ENCODE measurements at places on chromosomes 6 and 20. TPM values are rescaled to one million over a fixed set of nuclear protein-coding genes. Genes with fewer than 3 reads are reported as not detected.

DNA sequence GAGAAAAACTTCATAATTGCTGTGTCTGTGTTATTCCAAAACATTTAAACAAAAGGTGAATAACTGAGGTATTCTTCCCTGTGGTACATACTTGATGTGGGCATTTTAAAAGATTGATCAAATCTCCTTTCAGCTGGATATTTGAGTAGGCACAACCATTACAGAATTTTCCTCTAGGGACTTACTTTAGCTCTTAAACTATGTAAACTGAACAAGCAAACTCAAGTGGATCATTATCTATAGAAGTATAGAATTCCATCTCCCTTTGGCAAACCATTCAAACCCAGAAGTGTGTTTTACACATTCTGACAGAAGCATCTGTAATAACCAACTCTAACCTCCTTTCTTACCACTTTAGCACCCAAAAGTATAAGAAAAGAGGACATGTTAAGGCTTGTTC lies 241.4 kb downstream of the ESR1 start:
- DNase-seq: no peak

DNA sequence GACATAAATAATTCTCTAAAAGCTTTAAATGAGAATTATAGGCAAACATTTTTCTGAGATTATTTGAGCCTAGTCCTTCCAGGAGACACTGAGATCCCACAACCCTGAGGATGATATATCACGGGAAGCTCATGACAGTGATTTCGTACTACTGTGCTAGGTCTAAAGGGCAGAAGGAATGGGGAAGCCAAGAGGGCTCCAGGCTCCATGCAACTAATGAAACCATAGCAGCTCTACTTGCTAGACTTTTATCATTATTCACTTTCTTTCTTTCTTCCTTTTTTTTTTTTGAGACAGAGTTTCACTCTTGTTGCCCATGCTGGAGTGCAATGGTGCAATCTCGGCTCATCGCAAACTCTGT lies 57.3 kb upstream of the SGK1 start:
- no peak for DNase-seq

DNA sequence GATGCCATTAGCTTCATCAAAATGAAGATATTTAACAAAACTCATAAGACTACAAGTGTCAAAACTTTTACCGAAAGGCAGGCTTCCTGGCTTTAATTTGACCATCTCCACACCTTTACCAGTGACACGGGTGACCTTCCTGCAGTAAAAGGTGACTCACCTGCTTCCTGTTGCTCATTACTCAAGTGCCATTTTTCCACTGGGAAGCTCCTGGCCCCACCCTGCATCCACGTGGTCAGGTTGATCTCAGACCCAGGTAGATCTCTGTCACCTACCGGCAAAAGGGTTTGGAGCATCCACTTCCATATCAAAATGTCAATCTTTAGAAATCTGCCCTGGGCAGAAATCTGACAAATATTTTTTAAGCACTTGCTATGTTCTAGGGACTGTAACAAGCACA lies 31.9 kb upstream of the CDH4 start:
- DNase-seq: no peak

GRCh38 chr20:21725892-21726291 lies 20.4 kb downstream of the PAX1 start:
- DNase-seq: no peak

DNA sequence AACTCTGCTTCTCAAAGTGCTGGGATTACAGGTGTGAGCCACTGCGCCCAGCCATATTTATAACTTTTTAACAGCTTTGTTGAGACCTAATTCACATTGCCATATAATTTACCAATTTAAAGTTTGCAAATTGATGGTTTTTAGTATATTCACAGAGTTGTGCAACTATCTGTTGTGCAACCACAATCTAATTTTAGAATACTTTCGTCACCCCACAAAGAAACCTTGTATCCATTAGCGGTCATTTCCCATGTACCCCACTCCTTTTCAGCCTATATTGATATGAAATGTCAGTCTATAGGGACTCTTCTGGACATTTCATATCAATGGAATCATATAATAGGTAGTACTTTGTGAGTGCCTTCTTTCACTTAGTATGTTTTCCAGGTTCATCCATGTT lies 55.8 kb downstream of the FOXO3 start:
- DNase-seq: no peak

GRCh38 chr6:75530696-75531095 lies 37.1 kb upstream of the FILIP1 start:
- DNase-seq: no peak

OTOR gene
- total RNA-seq: 0.47 TPM

GRCh38 chr6:29943053-29943966 lies 978 bp downstream of the HLA-A start:
- DNase-seq: no peak

- no peak for DNase-seq
These were observed 631.4 kb downstream of the CDH26 start for GRCh38 chr20:60589623-60590022.

LRP11 gene
- total RNA-seq: 35.2 TPM

AKIRIN2 gene
- total RNA-seq: 68.8 TPM

GRCh38 chr6:13101409-13101808 lies 226.9 kb downstream of the TBC1D7 start:
- no peak for DNase-seq

LY6G5C gene
- total RNA-seq: 3.1 TPM

DNA sequence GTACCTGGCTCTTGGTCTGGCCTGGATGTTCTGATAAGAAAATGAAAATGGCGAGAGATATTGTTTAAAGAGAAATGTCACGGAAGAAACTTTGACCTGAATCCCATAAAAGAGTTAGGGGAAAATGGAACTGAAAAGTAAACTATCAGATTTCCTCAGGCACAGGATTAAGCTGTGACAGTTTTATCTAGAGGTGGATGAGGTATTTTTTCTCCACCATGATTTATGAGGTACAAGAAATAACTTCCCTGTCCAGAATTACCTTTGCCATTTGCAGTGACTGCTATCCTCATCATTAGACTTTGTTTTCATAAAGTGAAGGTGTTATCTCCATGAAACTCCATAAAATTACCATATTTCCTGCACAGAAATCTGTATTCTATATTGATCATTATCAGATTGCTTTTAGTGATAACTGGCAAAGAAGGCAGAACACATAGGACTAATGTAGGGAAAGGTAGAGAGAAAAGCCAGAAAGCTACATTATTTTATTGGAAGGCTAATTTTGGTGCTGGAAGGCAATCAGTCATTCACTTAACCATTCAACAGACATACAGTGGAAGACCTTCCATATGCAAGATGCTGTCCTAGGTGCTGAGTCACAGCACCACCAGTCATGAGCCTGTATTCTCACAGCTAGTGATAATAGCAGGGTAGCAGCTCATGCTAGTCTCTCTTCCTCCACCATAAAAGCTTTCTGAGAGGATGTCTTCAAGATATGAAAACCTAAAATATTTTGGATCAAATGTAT lies 427.3 kb upstream of the CITED2 start:
- DNase-seq: no peak

- no peak for DNase-seq
These were observed 145.1 kb downstream of the SAMD5 start for GRCh38 chr6:147653631-147654030.

MMP24 gene
- total RNA-seq: 76.1 TPM

GRCh38 chr6:125008957-125009356 lies 46.7 kb downstream of the RNF217 start:
- no peak for DNase-seq

ENPP5 gene
- 4.7 TPM for total RNA-seq

GRCh38 chr20:1987826-1988225 lies 6.0 kb downstream of the PDYN start:
- DNase-seq: no peak

F13A1 gene
- 8.4 TPM for total RNA-seq

DNA sequence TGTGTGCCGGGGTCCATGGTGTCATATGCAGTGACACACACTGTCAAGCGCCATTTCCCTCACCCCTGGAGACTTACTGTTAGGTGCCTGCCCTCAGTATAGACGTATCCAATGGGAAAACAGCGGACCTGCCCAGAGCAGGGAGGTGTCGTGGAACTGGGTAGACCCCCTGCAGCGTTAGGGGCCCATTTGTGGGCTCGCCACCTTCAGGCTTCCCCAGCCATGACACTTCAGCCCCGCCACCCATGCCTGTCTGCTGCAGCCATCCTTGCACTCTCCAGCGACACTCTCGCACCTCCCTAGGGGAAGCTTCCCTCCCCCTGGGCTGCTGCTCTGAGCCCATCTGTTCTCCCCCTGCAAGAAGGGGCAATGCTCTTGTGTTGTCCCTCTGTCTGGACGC lies 43.2 kb downstream of the STK35 start:
- DNase-seq: no peak

ZNF335 gene
- total RNA-seq: 13.9 TPM

DNA sequence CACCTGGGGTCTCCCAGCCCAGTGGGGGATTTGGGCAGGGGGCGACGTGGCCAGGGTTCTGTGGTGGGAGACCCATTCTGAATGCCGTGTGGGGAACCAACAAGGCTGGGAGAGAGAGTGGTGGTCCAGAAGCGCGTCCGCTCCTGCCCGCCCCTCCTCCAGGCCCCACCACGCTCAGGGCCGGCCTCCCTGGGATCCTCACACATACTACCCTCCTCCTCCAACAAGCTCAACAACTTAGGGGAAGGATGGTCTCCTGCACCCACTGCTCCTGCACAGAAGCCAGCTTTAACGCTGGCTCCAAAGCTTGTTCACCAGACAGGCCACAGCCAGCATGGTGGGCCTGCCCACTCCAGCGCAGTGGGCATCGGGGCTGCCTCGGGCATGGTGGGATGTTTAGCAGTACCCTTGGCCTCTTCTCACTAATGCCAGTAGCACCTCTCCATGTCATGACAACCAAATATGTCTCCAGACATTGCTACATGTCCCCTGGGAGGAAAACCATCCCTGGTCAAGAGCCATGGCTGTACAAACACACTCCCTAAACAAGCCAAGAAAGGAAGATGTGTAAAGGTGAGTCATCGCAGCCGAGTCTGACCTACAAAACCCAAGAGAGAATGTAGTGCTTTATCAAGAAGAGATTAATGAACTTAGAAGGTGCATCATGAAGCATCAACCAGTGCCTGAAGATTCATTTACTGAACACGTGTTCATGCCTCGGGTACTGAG lies 75.7 kb downstream of the BMP7 start:
- no peak for DNase-seq

DNA sequence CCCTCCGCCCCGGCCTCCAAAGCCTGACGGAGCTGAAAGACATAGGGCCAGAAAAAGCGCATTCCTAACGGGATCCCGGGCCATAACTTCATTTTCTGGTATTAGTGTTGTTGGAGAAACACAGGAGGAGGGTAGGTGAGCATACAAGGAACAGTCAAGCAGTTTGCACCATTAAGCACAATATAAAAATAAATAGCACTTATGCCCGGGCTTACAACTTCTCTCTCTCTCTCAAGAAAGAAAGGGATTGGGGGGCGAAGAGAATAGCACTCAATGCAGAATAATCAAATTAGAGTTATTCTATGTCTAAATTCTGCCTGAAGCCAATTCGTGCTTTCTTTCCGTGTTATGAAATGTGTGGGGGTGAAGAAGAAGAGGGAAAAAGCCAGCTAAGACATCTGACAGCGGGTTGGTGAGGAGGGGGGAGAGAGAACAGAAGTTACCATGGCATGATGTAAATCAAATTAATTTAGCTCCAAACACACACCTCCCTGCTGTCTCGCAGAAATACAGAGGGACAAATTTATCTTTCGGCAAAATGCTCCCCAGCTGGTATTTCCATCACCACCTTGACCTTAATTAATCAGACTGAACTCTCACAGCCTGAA lies 508 bp upstream of the METTL24 start:
- DNase-seq: no peak

- DNase-seq: no peak
These were observed 11.3 kb upstream of the SENP6 start for GRCh38 chr6:75590370-75590769.

MYH7B gene
- under 0.01 TPM for total RNA-seq

DNA sequence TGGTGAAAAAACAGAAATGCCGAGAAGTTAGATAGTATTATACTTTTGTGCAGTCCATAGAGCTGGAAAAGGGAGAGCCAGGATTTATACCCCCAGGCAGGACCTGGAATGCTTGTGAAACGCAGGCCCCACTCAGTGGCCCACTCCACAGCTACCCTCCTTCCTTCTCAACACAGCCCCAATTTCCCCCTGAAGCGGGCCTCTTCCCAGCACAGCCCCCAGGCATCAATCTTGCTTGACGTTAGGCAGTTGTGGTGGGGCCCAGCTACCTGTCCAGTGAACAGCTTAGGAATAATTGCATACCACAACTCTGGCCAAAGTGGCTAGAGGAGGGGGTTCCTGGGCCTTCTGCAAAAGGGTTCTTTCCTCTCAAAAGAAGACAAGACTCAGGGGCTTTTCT lies 61.3 kb downstream of the PPP1R3G start:
- no peak for DNase-seq

MAP7 gene
- 6.1 TPM for total RNA-seq

PROKR2 gene
- total RNA-seq: 40.4 TPM
